ENCODE measurements at places on chromosomes 4 and X.

GRCh38 chr4:1414831-1415680 is 8.8 kb upstream of the NKX1-1 start:
- no peak for DNase-seq

- no peak for DNase-seq
Measured at GRCh38 chr4:184317234-184317918, 99.7 kb upstream of the ENPP6 start.

DNA sequence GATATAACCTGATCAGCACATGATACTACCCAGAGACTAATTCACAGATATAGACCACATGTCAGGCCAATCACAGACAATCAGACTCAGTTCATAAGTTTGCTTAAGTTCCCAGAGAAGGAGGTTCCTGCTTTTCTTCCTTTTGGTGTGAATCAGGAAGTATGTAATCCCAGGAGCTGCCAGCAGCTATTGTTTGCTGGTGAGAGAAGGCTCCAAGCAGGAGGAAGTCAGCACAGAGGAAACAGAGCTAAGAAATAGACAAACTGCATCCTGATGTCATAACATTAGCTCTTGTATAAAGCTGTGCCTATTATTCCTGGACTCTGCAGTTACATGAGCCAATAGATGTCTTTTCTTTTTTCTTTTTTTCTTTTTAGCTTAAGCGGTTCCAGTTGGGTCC is 50.9 kb downstream of the UCHL1 start:
- no peak for DNase-seq

- DNase-seq: no peak
Measured at GRCh38 chr4:1511441-1512041, 105.3 kb upstream of the NKX1-1 start.

DNA sequence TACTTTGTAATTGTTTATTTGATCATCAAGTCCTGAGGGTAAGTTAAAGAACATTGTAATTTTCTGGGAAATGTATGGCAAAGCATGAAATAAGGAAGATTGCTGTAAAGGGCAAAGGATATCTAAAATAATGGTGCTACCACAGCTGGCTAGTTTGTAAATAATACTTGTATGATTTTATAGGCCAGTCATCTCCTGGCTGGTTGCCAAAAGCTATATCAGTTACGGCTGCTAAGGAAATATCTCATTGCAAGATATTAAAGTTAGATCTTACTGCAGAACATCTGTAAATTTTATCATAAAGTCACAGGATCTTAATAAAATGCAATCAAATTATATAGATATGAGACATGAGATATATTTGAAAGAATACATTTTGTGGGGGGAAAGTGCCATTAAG is 150.8 kb upstream of the CXCL13 start:
- DNase-seq: no peak

DNA sequence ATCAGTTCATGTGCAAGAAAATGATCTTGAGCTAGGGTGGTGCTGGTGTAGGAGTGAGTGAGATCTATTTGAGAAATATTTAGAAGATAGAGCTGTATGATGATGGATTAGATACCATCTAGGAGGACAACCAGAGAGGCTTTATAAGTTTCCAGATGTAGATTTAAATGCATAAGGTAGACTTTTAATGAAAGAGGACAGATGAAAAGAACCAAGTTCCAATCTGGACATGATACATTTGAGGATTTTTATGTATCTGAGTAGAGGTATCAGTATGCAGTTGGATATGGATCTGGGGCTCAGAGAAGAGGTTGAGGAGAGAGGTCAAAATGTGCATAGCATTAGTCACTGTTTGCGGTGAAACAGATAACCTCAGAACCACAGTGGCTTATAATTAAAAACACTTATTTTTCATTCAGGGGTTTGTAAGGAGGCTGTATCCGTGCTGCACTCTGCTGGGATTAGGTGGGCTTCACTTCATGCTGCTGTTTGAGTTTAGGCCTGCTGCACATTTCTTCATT is 348.7 kb downstream of the BMPR1B start:
- no peak for DNase-seq

- peak; percentile 11 for DNase-seq
Measured at GRCh38 chr4:85740431-85740861, 265.5 kb downstream of the ARHGAP24 start.

GRCh38 chr4:134905061-134905460 is 703.5 kb upstream of the PABPC4L start:
- no peak for DNase-seq

DNA sequence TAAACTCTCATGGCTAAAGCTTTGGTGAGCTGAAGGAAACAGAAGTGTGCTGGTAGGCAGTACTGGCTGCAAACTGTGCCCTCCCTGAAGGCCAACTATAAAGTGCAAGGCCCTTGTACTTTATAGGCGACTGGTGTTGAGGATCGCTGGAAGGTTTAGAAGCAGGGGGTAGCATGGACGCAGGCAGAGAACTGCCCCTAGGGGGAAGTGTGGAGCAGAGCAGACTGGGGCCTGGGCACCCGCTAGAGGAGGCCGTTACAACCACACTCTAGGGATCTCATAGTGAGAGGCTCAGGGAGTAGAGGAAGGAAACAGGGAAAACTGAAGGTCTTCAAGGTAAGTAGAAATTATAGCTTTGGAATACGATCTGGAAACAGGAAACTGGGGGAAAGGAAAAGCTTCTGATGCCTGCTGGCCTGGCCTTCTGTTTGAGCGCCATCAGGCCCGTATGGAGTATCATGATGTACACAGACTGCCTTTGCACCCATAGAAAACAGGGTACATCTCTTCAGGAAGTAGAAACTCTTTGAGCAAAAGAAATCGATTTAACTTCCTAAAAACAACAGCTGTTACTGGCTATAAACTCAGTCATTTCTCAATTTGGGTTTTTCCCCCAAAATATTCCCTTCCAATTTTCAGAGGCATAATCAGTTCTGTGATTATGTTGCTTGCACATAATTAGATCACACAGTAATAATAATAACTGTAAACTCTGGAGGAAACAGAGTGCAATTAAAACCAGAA is 23.9 kb upstream of the TMSB4X start:
- peak; percentile 72 for DNase-seq

GRCh38 chr4:184538023-184538599 is 63.8 kb upstream of the IRF2 start:
- DNase-seq: peak; percentile 91

DNA sequence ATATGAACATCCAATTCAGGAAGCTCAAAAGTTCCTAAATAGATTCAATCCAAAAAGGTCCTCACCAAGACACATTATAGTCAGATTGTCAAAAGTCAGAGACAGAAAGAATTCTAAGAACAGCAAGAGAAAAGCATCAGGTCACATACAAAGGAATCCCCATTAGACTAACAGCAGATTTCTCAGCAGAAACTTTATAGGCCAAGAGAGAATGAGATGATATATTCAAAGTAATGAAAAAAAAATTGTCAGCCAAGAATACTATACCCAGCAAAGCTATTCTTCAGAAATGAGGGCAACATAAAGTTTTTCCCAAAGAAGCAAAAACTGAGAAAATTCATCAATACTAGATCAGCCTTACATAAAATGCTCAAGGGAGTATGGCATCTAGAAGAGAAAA is 106.6 kb upstream of the SH3RF1 start:
- DNase-seq: no peak

GRCh38 chr4:140080883-140081282 is 73.1 kb downstream of the MAML3 start:
- DNase-seq: no peak

- DNase-seq: peak; percentile 98
Measured at GRCh38 chr4:113784497-113785250, 23.1 kb upstream of the CAMK2D start.

DNA sequence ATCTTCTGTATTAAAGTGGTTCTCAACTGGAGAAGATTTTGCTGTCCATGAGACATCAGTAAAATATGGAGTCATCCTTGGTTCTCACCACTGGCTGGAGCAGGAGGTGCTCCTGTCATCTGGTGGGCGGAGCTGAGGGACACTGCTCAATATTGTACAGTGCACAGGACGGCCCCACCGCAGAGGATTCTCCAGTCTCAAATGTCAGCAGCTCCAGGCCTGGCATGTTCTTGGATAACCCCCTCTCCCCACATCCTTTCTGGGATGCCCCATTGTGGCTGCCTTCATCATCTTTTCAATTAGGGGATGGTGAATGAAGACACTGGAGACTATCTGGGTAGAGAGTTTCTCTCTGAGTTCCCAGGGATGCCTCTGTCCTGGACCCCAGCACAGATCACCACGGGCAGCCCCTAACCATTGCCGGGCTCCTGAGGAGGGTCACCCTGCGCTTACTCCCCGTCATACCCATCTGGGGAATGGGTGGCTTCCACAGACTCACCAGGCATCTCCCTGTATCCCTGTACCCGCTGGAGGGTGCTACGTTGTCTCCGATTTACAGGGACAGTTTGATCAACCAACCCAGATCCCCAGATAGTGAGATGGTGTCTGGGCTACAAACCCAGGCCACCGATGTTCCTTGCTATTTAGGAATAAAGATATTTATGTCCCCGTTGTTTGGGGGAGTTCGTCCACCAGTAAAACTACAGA is 21.9 kb upstream of the P2RY8 start:
- DNase-seq: no peak

- no peak for DNase-seq
Measured at GRCh38 chr4:73066928-73067327, 2.6 kb downstream of the COX18 start.

- no peak for DNase-seq
Measured at GRCh38 chr4:3871881-3872833, 106.0 kb downstream of the ADRA2C start.

DNA sequence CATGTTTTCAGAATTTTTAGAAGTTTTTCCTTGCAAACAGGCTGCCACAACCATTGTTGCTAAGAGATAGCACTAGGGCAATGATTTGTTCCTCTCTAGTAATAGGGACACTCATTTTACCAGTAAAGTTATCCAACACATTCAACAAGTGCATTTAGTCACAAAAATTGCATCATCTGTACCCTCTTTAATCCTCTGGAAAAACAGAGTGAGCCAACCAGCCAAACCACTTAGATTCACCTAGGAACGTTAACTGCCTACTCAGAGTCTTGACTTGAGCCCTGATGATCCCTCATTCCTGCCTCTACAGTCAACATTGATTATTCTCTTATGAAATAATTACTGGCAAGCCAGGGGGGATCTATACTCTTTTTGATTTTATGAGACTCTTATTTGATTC is 17.0 kb upstream of the ADGRA3 start:
- DNase-seq: no peak

DNA sequence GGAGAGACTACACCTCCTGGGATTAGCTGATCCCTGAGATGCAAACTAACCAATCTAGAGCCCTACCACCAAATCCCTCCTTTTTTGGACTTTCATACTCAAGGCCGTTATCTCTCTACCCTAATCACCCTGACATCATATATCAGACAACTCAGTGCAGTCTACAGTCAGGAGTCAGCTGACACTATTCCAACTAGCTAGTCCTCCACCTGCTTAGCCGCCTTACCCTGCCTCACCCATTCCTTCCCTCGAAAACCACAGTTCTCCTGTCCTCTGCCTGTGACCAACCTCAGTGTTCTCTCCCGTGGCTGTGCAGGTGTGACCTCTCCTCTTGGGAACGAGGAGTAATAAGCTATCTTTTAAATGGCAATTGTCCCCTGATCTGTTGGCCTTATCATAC is 1.8 kb upstream of the PPEF2 start:
- no peak for DNase-seq

- DNase-seq: no peak
Measured at GRCh38 chr4:23113104-23113503, 420.4 kb downstream of the GBA3 start.

- no peak for DNase-seq
Measured at GRCh38 chr4:151887816-151888180, 127.0 kb upstream of the GATB start.

GRCh38 chrX:104288961-104289360 is 34.2 kb upstream of the ESX1 start:
- no peak for DNase-seq

DNA sequence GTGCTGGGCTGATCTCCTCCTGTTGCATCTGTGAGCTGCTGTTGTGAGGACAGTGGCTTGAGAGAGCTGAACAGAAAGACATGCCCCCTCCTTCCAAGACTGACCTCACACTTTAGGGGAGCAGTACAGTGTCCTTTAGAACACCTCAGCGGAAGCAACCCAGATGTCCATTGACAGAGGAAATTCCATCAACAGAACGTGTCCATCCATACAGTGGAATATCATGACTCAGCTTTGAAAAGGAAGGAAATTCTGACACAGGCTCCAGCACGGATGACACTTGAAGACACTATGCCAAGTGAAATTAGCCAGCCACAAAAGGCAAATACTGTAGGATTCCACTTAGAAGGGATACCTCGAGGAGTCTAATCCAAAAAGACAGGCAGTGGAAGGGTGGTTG is 103.5 kb downstream of the GPR143 start:
- DNase-seq: no peak

DNA sequence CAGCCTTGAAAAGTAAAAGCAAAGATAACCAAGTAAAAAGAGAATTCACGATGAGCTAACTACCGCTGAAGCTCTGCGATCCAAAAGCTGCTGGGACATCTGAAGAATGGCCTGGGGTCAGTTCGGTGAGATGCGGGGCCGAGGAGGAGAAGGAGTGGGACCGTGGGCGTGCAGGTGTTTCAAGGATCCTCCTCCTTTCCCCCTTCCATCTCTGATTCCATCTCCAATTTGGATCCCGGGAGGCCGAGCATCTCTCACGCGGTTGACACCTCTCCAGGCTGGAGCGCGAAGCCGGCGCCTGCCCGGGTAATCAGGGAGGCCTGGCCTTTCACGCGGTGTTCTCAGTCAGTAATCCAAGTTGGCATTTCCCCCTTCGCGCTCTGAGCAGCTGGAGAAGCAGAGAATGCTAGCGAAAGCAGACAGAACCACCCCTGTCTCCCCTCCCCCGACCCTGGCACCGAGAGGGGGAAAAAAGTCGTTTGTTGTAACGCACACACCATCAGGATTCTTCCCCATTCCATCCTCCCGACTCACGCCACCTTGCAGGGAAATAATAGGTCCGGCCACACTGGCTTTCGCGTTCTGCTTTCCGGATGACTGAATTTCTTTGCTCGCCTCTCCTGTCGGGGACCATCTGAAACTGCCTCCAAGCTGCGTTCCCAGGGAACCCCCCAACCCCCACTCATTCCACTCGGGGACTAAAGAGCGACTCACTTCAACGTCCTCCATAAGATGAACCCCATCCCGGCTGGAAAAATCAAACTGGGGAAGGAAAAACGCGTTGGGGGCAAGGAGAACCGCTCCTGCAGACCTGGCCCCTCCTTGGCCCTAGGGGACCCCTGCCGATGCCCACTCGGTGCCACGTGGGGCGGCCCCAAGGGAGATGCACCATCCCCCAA is 6.5 kb downstream of the NEUROG2 start:
- DNase-seq: no peak

- no peak for DNase-seq
Measured at GRCh38 chr4:122379239-122379638, 428 bp downstream of the ADAD1 start.

DNA sequence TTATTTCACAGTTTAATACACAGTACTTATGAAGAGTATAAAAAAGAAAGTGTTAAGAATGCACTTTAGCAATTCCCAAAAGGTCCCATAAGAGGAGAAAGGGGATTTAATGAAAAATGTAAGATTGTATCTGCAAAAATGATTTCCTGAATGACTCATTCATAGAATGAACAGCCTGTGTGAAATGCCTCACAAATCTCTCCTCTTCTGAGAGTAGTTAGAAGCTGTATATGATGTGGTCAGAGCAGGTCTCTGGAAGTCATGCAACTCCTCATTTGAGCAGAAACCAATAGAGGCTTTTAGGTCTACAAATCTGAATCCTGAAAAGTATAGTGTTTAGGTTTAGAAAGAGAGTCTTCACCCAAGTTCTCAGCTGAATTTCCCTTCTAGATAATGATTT is 381.3 kb upstream of the INTU start:
- peak; percentile 63 for DNase-seq
